ENCODE measurements at places on chromosomes 4 and X.

- no peak for DNase-seq
Measured at GRCh38 chrX:153933748-153934147, 1.1 kb downstream of the NAA10 start.

DNA sequence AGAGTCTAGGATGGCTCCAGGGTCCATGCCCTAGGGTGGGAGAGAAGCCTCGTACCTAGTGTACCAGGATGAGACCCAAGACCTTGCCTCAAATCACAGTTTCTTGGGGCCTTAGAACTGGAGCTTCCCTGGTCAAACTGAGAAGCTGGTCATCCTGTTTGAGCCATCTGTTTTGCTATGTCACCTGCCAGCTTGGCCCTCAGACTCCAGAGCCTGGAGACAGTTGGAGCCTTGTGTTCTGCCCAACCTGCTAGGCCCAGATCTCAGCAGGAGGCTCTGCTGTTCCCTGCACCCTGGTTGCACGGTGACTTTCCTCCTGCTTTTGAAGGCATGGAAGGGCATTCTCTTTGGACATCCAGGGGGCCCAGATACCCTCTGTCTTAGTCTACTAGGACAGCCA is 206.3 kb upstream of the ATP6AP2 start:
- DNase-seq: no peak

DNA sequence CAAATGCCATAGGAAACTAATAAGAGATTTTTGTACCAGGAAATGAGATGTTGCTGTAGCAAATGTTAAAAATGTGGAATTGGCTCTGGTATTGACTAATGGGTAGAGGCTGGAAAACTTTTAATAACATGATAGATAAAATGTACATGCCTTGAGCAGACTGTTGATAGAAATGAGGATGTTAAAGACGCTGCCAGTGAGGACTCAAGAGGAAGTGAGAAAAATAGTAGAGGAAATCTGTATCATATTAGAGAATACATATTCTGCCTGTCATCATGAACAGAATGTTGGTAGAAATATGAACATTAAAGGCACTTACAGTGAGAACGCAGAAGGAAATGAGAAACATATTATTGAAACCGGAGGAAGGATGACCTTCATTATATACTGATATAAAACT is 577.2 kb upstream of the HTR2C start:
- no peak for DNase-seq

DNA sequence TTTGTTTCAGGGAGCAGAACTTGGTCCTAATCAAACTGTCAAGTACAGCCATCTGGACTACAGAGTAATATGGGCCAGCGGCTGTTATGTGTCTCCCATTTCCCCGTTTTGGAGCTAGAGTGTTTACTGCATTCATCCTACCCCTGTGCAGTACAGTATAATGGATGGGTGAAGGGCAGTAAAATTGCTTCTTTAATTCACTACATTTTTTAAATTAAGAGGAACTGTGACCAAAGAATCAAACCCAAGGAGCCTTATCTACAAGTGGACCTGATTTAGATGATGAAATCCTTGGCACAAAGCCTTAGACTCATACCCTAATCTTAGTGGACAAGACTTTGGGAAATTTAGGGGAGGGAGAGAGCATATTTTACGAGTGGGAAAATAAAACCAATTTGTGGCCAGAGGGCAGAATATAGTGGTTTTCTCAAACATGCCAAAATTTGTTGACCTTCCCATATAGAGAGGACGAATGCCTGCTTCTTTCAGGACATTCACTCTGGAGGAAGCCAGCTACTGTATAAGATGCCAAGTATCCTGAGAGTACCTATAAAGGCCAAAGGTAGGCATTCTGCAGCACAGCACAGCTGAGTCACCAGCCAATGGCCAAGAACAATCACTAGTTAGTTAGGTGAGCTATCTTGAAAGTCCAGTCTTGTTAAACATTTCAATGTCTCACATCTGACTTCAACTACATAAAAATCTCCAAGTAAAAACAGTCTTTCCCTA is 253.8 kb upstream of the KCNIP4 start:
- no peak for DNase-seq

DNA sequence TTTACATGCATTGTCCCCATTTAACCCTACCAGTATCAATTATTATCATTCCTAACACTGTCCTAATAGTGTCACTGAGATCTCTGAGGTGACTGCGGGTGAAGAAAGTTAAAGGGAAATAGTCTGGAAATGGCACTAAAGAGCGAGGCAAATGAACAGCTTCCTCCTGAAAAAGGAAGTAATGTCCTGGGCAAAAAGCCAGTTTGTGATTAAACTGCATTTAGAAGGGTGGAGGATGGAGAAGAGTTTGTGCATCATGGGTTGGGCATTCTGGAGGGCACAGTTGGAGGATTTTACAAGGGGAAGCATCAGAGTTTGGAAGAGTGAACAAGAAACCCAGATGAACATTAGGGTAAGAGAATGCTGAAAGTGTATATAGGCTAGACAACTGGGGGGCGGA is 60.5 kb upstream of the SLC25A4 start:
- DNase-seq: no peak

- DNase-seq: no peak
Measured at GRCh38 chr4:185280608-185281007, 71.2 kb downstream of the SNX25 start.

DNA sequence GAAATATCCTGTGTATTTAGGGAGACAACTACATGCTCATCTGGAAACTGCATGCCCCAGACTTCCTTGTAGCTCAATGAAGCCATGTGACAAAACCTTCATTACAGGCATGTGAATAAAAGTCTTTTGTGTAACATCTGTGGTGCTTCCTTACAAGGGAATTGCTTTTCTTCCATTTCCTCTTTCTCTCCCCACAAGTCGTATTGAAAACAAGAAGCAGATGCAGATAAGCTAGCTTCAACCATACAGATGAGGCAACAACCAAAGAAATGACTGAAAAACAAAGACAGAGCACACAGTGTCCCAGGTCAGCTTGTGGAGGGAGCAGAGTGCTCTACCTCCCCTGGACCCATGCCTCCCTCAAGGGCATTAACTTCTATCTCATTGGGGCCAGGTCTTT is 115.8 kb upstream of the INPP4B start:
- DNase-seq: no peak

DNA sequence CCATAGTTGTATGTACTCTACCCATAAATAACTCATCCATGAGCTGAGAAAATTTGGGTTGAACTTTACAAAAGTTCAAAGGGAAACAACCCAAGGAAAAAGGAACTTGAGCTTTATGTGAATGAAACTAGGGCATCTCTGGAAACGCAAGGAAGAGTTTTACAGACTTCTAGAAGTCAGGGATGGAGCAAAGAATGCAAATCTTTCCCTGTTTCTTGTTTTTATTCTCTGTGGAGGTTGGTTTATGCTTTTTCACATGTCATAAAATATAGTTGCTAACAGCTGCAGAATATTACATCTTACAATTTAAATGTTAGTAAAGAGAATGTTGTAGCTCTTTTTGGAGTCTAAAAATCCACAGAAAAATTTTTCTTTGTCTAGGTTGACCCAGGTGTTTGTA is 754.1 kb downstream of the PCDH7 start:
- DNase-seq: no peak

GRCh38 chr4:72604324-72604723 is 35.3 kb upstream of the ADAMTS3 start:
- DNase-seq: no peak

DNA sequence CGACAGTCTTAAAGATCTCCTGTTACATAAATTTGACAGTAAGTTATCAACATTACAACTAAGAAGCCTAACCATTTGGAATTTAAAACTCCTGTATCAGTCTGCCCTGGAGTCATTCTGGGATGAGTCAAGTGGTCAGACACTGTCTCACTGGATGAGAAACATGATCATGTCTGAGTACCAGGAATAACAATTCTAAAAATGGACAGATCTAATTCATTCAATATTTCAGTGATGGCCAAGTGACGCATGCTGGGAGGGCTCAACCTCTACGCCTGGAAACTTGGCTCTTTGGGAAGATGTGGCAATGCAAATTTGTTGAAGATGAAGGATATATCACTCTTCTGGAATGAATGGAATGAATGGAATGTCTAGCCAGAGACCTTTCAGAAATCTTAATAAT is 1427.2 kb downstream of the STIM2 start:
- peak; percentile 43 for DNase-seq

DNA sequence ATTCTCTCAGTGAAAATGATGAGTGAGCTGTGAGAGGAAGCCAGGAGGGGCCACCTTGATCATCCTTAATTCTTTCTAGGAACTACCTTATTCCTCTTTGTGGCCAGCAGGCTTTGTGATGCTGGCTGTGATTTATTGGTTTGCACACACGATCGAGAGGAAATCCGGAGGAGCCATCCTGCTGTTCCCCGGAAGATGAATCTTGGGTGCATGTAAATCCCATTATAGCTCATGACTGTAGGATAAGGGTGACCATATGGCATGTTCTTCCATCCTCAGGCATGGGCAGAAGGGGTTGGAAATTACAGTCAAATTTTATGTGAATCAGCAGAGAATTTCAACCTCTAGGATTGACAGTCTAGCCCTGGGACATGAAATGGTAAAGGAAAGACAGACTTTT is 254.5 kb downstream of the UNC5C start:
- DNase-seq: no peak

Data from SW 1271 (cell line).